CD8-positive, alpha-beta memory T cell (primary cell): ENCODE measurements at places on chromosomes 3 and 15. TPM values are rescaled to one million over a fixed set of nuclear protein-coding genes. Genes with fewer than 3 reads are reported as not detected.

Gene AP3B2
- not detected for polyA plus RNA-seq

DNA sequence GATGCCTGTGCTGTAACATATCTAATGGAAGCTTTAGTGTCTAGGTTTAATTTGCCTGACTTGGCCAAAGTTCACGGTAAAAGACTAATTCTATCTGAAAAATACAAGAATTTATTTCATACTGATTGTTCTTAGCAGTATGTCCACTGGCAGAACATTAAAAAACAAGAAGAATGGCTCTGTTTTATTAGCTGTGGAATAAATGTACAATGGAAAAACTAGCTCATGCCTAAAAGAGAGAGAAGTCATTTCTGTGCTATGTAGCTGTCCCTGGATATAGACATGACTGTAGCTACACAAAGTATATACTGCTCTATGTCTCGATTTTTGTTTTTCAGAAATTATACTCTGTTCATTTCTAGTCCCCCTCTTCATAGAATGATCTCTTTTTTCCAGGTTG, 13.9 kb upstream of the VGLL3 start:
- no peak for DNase-seq

DNA sequence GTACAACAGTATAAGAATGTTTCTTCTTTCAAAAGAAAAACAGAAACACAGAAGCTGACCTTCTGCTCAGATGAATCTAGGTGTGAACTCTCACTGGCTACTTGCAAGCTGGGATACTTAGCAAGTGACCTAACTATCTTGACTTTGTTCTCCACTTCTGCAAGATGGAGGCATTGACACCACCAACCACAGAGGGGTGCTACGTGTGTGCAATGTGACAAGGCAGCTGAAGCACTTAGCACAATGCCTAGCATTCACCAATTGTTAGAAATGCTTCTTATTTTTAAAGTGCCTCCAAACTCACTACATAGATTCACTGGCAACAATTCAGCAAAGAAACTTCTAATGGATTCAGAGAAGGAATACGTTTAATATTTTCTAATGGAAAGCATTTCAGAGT, 331.4 kb upstream of the WNT5A start:
- no peak for DNase-seq

- no peak for DNase-seq
Measured at GRCh38 chr15:62147551-62147950, 17.5 kb downstream of the C2CD4B start.

- no peak for DNase-seq
Measured at GRCh38 chr3:159482241-159482993, 506.2 kb upstream of the IL12A start.

- DNase-seq, result no peak
Measured at GRCh38 chr3:142652826-142653292, 56.7 kb downstream of the PLS1 start.

DNA sequence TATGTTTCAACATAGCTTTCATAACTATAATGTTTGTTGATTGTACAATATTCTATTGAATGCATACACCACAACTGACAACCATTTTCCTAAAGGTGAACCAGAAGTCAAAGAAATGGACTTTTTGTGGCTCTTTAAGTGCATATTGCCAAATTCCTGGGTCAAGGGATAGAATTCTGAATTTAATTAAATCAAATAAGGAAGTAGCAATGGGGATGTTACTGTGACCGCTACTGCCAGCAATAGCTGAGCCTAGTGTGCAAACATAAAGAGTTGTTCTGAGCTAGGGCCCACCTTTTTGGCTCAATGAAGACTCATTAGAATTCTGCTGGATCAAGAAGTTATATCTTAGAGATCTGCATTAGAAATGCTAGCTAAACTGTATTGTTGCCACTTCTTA, 17.3 kb upstream of the KBTBD8 start:
- no peak for DNase-seq
